EL (cell line): ENCODE measurements at places on chromosomes 3 and 15.

DNA sequence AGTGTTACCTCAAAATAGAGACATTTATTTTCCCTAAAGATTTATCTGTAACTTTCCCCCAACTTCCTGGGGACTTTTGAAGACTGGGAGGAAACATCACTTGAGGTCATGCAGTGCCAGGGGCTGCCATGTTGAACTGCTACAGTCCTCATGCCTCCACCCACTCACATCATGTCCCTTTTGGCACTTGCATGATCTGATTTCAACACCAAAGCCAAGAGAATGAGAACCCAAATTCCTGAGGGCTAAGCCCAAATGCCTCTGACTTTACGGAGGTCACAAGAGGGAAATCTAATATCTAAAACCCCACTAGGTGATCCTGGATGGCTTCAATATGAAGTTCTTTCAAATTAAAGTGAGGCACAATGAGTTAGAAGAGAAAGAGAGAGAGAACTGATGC is 213.1 kb downstream of the NTRK3 start:
- DNase-seq: no peak

GRCh38 chr15:58554758-58555157 is 123.0 kb downstream of the LIPC start:
- no peak for DNase-seq

DNA sequence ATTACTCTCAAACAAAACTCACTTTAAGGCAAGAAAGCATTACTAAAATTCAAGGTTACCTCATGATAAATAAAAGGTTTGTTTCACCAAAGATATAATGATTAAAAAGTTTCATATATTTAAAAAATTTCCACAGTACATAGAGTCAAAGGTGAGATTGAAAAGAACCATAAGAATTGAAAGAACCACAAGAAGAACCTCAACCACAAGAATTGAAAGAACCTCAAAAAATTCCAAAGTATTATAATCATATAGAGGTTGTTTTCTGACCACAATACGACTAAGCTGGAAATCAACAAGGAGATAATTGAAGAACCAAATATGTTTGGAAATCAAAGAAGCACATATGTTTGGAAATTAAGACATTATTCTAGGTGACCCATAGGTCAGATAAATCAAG is 52.7 kb downstream of the SLC25A36 start:
- DNase-seq: no peak

- no peak for DNase-seq
Measured at GRCh38 chr15:91620229-91620628, 233.3 kb upstream of the SLCO3A1 start.

DNA sequence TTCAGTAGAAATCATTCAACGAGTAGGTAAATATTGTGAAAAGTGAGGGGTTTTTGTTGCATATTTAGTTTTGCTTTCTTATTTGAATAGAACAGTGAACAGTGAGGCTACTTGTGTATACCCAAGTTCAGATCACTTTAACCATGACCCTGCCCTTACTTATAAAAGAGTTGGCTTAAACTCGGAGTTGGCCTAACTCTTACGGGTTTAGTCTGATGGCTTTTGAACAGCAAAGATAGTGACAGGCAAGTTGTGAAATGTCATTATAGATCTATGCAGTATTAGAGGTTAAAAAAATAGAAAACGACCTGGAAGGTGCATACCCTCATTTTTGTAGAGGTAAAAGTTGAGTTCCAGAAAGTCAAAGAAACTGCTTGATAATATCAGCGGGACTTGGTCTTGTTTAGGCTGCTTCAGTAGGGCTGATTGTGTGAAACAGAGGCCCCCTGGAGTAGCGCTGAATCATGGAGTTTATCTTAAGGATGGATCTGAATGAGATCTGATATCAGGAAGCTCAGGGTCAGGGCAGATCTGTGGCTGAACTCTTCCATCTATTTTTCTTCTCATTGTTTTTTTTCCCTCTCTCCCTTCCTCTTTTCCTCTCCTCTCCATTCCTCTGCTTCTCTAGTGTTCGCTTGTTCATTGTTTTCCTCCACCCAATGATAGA is 359.8 kb downstream of the LPP start:
- no peak for DNase-seq

DNA sequence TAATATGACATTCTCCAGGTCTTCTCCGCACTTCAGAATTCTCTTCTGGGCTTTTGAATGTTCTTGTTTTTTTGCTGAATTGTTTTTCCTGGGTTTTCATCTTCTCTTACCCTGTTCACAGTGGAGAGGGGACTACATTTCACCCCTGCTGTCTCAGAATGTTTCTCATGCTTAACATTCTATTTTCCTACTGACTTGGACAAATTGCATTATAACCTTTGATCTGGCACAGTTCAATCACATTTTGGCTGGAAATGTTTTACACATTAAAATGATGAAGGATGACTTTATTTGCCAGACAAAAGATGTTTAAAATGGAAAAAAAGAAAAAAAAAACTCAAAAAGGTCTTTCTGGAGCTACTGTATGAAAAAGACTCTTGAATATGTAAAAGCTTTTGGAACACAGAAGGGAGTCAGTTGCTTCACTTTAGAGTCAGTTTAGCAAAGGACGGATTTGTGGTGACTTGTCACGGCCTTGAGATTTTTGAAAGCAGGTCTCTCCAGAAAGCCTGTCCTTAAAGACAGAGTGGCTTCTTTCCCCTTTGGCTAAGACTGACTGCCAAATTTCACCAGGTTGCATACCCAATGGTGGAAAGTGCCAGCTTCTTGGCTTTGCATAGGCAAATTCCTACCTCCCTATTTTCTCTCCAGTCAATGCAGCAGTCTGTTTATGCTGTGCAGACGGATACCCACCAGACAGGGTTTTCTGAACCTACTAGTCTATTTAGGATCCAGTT is 401.0 kb upstream of the TBL1XR1 start:
- no peak for DNase-seq

DNA sequence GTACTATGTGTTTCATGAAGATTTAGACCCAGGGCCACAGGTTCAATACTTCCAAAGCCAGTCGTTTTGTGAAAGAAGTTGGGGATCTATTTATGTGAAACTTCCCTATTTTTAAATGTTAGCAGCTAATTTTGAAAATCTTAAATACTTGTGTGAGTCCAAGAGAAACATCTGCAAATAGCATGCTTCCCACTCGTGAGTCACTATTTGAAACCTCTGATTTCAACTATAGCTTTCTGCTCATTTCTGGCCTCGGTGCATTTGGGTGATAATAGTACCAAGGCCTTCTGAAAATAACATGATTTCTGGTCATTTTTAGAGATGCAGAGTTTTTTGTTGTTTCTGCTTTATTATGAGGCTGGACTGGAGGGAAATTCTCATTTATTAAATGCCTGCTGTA is 110.0 kb downstream of the OPA1 start:
- peak; percentile 6 for DNase-seq

- no peak for DNase-seq
Measured at GRCh38 chr3:95511828-95512227, 1302.6 kb upstream of the EPHA6 start.

- DNase-seq: no peak
Measured at GRCh38 chr3:30505866-30506520, 100.4 kb upstream of the TGFBR2 start.

DNA sequence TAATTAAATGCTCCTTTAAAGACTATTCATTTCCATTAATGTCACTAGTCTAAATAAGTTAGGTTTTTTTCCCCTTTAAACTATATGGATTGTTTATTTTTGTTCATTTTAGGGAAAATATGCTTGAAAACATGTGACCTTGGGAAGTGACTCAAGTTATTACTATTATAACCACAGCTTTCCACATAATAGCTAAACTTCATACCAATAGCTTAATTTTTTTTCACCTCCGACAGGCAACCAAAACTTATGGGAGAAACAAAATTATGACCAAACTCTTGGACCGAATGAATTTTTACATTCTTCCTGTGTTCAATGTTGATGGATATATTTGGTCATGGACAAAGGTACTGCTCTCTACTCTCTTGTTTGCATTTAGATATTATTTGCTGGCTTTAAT is 16.2 kb downstream of the CPA3 start:
- peak; percentile 72 for DNase-seq

DNA sequence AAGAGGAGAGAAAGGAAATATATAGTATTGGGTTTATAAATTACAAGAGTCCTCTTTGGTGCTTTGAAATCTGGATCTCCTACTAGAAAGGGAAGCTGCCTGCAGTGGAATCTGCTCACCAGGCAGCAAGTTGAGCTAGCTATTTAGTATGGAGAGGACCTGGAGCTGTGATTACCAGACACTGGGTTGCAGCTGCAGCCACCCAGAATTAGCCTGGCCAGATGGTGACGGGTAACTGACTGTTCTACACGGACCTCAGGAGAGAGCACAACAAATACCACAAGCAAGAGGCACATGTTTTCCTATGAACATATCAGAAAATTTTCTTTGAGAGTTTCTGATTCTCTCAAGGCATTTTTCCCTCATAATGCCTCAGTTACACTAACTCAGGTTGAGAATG is 46.5 kb downstream of the SYNPR start:
- no peak for DNase-seq

GRCh38 chr3:143123353-143123984 is 3.9 kb downstream of the CHST2 start:
- DNase-seq: no peak

GRCh38 chr15:73957785-73958184 is 31.5 kb downstream of the LOXL1 start:
- DNase-seq: no peak

GRCh38 chr15:57017024-57017423 is 98.6 kb downstream of the TCF12 start:
- DNase-seq: peak; percentile 35
